Fibroblast of the aortic adventitia (primary cell): ENCODE measurements at places on chromosomes 11 and 22.

- no peak for DNase-seq
Observed at GRCh38 chr11:126756855-126757254, 243.7 kb downstream of the KIRREL3 start.

DNA sequence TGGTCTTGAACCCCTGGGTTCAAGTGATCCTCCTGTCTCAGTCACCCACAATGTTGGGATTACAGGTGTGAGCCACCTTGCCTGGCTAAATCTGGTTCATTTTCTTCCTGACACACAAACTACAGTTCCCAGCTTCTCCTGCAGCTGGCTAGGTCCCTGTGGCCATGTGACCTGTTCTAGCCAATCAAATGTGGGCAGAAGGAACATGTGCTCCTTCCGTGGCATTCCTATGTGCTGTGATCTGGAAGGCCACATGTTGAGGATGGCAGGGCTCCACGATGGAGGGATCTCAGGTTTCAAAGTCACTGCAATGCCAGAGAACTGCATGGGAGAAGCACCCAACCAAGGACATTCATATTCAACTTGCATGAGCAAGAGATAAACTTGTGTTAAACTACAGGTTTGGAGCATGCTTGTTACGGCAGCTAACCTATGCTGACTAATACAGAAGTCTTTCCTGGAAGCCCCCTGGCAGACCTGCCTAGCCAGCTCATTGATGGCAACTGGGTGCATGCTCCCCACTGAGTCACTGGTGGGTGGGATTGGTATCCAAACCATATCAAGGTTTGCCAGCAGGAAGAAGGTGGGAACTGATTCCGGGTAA is 86.0 kb downstream of the RPS6KA4 start:
- DNase-seq: peak; percentile 16

DNA sequence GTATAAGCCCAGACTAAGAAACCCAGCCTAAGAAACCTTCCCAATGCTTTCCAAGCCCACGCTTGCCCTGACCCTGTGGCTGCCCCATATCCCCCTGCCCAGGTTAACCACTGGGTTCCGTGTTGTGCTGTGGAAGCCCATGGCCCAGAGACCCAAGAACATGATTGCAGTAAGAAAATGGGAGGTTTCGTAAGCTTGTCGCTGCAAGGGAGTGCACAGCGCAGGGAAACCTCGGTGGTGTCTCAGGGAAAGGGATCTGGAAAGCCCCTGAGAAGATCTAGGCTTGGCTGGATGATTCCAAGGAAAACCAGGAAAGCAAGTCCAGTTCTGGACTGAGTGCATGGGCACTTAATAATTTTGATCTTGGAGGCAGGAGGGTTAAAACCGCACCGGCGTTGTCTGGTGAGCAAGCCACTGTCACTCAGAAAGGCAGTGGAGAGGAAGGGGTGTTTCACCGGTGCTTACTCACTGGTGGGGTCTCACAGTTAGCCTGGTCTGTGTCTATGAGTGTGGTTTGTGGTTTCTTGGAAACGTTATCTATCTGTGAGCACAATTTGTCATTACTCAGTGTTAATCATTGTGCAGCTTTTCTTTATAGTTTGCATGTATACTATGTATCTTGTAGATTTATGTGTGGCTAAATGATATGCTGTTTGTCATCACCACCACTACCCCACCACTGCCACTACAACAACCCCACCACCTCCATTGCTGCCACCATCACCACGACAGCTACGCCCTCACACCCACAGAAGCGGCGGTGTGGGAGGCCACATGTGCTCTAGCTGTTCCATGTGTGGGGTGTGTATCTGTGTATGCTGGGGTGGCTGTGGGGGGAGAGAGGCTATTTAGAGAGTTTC is 53.3 kb upstream of the PRDM11 start:
- peak; percentile 66 for DNase-seq

GRCh38 chr11:83241291-83241946 is 44.7 kb downstream of the CCDC90B start:
- DNase-seq: peak; percentile 67

DNA sequence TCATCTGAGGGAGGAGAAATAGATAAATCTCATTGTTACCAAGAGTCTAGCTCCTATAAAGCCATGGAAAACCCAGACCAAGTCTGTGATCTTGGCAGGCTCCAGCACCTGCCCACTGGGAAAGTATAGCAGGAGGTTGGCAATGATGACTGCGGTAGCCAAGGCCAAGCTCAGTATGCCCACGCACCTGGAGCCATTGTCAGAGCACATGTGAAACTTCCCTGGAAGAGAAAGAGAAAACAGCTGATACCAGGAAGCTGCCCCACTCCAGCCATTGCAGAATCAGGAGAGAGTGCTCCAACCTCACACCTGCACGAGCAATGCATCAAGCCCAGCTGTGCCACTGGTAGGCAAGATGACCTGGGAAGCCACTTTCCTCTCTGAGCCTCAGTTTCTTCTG is 62.2 kb upstream of the HEPHL1 start:
- DNase-seq: no peak

- no peak for DNase-seq
Observed at GRCh38 chr11:8731647-8732323, 49.2 kb downstream of the RPL27A start.

GRCh38 chr11:108591893-108592292 is 1.7 kb downstream of the EXPH5 start:
- DNase-seq: no peak

- DNase-seq: no peak
Observed at GRCh38 chr11:34448223-34448994, 9.7 kb downstream of the CAT start.

- no peak for DNase-seq
Observed at GRCh38 chr11:4203603-4204360, 109.2 kb downstream of the RRM1 start.

GRCh38 chr11:110857892-110858546 is 145.8 kb upstream of the ARHGAP20 start:
- DNase-seq: peak; percentile 94

GRCh38 chr22:45919504-45920286 is 57.3 kb downstream of the WNT7B start:
- no peak for DNase-seq

DNA sequence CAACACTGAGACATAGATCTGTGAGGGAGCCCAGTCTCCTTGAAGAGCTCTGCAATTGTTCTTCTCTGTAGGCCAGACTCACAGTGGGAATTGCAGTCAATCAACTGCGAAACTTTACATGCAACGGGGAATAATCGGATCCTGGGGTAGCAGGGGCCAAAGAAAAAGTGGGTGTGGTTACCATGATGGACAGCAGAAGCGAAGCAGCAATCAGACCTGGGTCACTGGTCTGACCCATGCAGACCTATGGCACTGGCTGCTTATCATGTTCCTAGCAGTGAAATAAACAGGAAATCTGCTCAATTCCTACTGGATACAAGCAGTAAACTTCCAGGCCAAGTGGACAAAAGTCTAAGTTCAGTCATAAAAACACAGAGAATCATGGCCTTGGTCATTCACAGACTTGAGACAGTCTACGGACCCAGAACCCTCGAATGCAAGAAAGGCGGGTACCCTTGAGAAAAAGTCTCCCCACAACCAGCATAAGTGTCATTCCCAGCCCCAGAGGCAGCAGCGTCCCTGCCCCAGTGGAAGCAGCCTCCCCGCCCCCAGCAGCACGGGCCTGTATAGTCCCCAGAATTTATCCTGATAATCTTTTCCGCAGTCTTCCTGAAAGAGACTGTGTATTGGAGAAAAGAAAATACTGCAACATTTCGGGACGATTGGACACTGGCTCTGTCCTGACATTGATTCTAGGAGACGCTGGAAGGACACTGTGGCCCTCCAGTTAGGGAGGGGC is 34.6 kb downstream of the ASCL2 start:
- DNase-seq: no peak

GRCh38 chr11:132448334-132448995 is 1078.0 kb downstream of the NTM start:
- DNase-seq: no peak

DNA sequence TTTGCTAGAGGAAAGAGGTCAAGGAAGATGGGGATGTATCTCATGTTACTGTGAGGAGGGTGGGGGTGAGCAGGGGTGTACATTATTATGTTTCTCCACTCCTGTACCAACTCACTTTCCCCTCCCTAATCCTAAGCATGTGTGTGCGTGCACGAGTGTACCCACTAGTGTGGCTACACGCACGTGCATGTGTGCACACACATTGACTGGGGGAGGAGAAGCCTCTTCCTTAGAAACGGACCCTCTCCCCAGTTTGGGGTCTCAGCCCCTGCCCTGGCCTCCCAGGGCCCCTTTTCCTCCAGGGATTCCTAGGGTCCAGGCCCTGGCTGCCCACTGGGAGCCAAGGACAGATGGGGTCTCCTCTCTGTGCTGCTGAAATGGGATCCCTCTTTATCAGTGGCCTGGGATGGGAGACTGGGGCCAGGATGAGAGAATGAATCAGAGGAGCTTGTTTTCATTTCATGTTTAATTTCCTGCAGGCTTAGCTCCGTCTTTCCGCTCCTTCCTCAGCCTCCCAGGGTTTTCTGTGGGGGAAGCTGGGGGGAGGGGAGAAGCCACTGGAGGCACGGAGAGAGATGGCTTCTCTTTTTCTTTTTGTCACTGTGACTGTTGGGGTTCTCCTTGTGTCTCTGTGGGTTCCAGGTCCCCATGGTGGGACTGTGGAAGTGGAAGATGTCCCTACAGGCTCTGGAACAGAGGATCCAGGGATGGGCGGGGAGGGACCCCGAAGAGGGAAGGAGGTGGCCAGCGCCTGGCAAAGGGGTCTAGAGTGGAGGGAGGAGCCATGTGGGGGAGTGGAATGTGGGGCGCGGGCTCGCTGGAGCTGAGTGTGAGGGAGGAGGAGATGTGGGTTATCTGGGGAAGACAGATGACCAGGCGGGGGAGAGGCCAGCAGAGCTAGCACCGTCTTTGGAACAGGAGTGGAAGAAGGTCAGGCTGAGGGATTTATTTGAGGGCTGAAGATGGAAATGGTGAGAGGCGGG is 40.3 kb downstream of the ALX4 start:
- DNase-seq: peak; percentile 60

- DNase-seq: no peak
Observed at GRCh38 chr11:92784331-92784730, 185.1 kb upstream of the MTNR1B start.

- no peak for DNase-seq
Observed at GRCh38 chr11:127789927-127790326, 789.4 kb upstream of the KIRREL3 start.

GRCh38 chr11:25730230-25730629 is 601.7 kb upstream of the ANO3 start:
- DNase-seq: no peak

- DNase-seq: no peak
Observed at GRCh38 chr22:19062139-19062942, 59.9 kb downstream of the DGCR2 start.

DNA sequence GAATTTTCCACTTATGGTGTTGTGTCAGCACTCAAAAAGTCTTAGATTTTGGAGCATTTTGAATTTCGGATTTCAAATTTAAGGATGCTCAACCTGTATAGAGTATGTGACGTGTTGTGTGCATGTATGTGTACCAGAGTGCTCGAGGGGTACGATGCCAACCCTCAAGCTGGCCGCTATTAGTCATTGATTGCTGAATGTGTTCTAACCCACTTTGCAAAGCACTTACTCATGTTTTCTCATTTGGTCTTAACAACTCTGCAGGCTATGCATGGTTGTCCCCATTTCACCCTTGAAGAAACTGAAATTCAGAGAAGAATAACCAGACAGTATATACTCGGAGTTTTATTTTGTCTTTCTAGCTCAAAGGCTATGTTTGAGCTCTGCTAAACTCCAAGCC is 196.4 kb upstream of the TENM4 start:
- no peak for DNase-seq

DNA sequence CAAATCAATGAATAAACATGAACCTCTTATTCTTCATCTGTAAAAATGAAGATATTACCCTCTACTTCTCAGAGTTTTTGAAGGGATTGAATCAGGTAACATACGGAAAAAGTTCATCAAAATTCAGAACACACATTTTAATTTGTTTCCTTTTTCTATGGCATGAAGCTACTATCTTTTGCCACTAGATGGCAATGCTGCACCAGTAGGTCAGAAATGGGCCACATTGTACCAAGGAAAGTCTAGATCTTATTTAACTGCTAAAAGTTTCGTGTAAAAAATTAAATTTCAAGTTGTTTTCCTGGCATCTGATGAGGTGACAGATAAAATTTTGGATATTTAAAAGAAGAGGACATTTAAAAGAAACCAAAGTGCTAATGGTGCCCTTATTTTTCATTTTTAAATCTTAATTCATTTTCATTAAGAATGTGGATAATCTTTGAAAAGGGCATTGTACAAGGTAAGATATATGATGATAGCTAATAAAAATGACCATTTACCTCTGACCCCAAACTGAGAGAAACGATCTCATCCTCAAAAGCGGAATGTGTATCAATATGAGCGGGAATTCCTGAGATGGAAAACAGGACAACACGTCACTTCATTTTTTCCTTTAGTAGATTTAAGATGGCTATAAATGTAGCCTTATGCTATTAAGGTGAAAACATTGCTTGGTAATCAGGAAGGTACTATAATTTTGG is 16.1 kb downstream of the ALKBH8 start:
- DNase-seq: peak; percentile 71

DNA sequence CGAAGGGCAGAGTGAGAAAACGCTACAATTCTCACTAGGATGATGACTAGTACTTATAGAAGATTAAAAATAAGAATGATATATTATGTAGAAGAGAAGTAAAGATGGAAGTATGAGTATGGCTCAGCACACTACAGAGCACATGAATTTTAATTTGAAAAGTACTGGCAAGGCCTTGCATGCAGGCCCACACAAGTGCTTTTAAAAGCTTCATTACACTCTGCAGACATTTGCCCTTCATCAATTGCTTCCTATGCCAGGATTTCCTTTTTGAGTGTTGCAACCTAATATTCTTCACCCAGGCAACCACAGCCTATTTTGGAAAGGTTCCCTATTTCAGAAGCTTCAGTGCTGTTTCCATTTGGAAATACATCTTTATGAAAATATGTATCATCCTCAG is 81.1 kb downstream of the LARGE2 start:
- peak; percentile 66 for DNase-seq

GRCh38 chr11:5809905-5810795 is 1.4 kb downstream of the OR52N2 start:
- DNase-seq: no peak

DNA sequence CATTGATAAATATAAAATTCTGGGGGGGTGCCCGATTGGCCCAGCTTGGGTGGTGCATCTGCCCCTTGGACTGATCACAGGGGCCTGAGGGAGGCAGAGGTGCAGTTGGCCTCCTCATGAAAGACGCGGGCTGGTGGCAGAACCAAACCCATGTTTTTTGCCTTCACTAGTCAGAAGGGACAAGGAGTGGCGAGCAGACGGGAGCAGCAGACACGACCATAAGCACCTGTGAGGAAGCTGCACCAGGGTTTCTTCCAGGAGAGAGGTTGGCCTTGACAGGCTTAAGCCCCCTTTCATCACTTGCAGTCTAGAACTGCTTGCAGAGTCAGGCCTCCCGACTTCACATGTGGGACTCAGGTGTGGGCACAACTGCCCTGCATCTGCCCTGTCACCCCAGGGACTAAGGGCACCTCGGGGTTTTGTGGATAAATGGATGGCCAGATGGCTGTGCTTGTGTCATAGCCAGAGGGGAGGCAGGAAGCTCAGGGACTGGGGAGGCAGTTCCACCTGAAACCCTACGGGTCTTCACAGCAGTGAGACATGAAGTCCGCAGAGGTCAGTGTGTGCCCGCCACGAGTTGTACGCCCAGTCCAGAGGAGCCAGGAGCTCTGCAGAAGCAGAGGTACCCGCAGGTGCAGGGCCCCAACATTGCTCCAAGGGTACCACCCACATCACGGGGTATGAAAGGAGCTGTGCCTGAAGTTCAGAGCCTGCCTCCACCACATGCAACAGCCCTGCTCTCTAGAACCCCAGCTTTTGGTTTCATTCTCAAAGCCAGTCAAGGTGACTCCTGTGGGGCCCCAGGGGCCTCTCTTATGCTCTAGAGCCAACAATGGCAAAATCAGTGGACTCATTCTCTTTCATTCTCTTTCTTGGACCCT is 18.2 kb upstream of the SYT13 start:
- DNase-seq: no peak
